ENCODE measurements at places on chromosomes 16 and 17.
A peak's percentile ranks its signal among the peaks of the same experiment; 100 is the strongest.

GRCh38 chr16:68074850-68075555 lies 10.2 kb upstream of the NFATC3 start:
- peak; percentile 77 for DNase-seq

DNA sequence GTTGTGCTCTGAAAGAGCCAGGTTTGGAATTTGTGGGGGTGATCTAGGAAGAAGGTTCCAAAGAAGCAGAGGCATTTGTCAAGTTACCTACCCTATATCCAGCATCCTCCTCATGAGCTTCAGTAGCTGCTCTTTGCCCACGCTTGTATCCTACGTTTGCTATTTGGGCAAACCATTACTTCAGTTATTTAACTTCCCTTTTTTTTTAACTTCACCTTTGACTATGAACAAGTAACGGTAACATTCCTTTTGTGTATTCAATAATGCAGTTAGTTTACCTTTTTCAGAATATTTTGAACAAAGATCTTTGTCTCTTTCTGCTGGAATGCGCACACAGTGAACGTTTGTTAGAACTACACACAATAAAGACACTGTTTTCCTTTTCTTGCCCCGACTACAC lies 41.5 kb downstream of the CYB5B start:
- DNase-seq: no peak

DNA sequence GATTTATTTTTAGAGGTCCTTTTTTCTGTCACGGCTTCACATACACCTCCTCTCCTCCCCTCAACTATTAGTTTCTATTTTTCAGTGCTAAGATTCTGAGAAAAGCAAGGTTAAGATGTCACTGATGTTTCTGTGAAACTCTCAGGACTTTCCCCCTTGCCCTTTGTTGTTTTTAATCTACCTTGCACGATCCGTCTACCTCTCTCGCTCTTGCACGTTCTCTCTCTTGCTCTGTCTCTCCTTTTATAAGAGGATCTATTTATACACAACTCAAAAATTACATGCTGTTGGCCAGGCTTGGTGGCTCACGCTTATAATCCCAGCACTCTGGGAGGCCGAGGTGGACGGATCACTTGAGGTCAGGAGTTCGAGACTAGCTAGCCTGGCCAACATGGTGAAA lies 43.6 kb downstream of the RPA1 start:
- peak; percentile 75 for DNase-seq

- peak; percentile 84 for DNase-seq
These were observed 4.1 kb upstream of the SLFN5 start for GRCh38 chr17:35238821-35239220.

GRCh38 chr16:90072442-90073105 lies 4.6 kb downstream of the PRDM7 start:
- no peak for DNase-seq

DNA sequence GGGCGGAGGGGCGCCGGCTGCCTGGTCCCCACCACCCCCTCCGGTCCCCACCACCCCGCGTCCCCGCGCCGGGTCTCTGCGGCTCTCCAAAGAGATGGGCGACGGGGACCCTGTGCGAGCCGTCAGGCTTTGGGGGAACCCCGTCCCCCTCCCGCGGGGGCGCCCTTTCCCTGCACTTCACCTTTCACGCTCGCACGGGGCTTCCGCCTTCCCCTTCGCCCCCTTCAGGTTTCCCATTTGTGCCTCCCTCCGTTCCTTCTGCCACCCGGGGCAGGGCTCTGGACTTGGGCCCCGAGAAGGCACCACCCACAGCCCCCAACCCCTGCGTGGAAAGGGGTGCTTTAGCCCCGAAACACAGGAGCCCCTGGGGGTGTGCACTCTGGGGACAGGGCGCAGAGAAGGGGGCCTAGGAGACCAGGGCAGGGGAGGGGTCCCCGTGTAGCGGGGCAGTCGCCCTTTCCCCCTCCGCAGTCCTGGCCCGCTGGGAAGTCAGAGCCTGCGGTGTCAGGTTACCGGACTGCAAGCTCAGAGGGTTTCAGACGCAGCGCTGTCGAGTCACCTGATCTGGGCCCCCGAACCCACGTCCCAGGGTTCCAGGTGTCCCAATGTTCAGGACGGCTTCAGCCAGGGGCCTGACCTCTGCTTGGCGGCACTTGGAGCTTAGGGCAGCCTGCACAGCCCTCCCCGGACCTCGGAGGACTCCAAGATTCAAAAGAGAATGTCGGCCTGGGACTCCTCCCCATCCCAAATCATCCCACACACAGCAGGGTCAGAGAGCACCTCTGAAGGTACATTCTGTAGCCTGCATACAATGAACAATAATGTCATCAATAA lies 6.7 kb upstream of the CCDC92B start:
- no peak for DNase-seq
